ENCODE measurements at places on chromosomes 13 and 19. TPM values are rescaled to one million over a fixed set of nuclear protein-coding genes. Genes with fewer than 3 reads are reported as not detected.

- no peak for DNase-seq
Observed at GRCh38 chr13:28485097-28485496, 9.8 kb downstream of the FLT1 start.

- no peak for DNase-seq
Observed at GRCh38 chr19:50455992-50456391, 20.3 kb upstream of the EMC10 start.

- peak; percentile 17 for DNase-seq
Observed at GRCh38 chr13:46896341-46897137, at the start of gene HTR2A. HTR2A (minus strand) TSS chr13:46897053; CDS start chr13:46895906, 1,147 bp downstream.

DNA sequence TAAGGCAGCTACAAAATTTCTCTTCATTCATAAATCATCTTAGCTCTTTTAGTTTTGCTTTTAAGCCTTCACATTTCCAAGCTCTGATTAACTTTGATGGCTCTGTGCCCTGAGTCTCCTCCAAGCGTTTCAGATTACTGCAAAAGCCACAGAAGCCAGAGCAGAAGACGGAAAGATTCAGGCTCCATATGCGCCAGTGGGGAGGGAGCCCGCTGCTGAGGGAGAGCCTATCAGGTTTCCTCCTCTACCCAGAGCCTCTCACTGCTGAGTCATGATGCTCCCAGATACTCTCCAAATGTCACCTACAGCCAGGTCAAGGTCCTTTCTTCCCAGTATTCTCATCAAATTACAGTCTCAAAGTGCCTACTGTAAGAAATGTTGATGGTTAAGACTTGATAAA lies 193.6 kb downstream of the RAP2A start:
- no peak for DNase-seq

GRCh38 chr13:89150362-89150761 lies 1479.2 kb downstream of the SLITRK5 start:
- no peak for DNase-seq

GRCh38 chr13:44578067-44578400 lies 1.9 kb upstream of the TSC22D1 start:
- DNase-seq, result no peak

GRCh38 chr13:60690604-60691003 lies 293.6 kb downstream of the TDRD3 start:
- no peak for DNase-seq

DNA sequence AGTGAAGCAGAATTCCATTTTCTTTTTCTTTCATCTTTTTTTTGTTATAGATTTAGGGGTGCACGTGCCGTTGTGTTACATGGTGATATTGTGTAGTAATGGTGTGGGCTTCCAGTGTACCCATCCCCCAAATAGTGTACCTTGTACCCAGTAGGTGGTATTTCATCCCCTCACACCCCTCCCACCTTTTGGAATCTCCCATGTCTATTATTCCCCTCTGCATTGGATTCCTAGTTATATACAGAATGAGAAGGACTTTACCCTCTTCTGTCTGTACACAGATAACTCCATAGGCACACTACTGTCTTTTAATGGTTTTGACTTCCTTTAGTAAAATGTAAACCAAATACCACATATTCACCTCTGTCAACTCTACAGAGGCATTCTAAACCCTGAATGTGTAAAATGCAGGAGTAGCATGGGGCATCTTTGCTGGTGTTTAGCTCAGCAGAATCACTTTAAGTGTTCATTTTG lies 28.0 kb downstream of the FRY start:
- no peak for DNase-seq

DNA sequence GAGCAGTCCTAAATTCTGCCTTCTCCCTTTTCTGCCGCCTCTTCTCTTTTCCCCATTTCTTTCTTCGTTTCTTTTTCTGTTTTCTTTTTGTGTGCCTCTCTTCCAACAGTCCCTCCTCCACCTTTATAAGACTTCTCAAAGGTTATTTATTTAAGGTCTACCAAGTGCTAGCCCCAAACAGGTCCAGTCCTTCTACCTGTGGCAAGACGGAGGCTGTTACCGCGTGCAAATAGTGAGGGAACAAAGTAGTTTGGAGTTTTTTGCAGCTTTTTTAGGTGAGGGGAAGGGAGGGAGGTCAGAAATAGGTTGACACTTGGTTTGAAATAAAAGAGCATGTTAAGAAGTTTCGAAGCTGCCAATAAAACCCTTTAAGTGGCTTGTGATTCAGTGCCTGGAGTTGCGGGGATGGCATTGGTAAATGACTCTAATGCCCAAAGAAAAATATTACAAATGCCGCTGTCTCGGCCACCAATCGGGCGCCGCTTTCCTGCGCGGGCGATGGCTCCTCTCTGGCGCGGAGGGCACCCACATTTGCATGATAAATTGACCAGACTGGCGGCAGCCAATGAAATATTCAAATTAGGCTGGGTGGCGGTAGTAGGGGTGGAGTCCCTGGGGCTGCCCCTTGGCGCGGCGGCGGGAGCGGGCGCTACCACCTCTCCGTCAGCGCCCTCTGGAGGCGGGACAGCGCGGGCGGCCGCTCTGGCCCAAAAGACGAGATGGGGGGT lies 7.5 kb upstream of the TSHZ3 start:
- DNase-seq, result peak; percentile 54

DNA sequence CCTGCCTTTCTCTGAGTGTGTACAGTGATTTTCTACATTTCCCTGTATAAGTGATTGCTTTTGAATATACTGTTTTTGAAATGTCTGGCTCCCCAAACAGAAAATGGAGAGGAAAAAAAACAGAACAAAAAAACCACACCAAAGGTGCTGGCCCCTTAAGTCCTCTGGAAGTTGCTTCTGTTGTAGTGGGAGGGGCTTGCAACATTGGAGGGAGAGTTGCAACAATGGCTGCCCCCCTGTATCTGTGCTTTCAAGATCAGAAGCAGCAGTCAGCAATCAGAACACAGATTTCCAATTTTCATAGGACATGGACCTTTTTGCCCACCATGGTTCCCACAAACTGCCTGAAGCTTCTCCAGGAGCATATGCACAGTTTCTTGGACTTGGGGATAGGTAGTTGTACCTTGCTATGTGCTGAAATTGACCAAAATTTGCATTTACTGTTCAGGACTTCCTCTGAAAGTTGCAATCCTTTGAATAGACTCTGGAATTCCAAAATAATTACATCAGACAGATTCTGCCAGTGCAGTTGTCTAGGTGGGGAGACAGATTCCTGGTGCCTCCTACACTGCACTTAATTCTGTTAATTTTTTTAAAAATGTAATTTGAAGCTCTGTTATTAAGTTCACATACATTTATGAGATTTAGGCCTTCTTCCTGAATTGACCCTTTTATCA lies 13.8 kb downstream of the BIVM start:
- no peak for DNase-seq

BORA gene
- 22.3 TPM for total RNA-seq

GIPC3 gene
- total RNA-seq, result 0.13 TPM

DNA sequence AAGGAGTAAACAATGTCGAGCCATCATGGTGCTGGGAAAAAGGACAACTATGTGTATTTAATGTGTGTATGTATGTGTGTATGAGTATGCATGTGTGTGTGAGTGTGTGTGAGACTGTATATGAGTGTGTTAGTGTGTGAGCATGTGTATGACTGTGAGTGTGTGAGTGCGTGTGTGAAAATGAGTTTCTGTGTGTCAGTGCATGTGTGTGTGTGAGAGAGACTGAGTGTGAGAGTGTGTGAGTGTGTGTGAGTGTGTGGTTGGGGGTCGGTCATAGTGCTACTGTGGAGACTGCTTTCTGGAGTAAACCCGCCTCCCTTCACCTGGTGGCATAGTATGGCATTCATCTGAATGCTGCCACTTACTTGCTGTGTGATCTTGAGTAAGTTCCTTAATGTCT lies 567.4 kb downstream of the FGF9 start:
- DNase-seq, result no peak

DNA sequence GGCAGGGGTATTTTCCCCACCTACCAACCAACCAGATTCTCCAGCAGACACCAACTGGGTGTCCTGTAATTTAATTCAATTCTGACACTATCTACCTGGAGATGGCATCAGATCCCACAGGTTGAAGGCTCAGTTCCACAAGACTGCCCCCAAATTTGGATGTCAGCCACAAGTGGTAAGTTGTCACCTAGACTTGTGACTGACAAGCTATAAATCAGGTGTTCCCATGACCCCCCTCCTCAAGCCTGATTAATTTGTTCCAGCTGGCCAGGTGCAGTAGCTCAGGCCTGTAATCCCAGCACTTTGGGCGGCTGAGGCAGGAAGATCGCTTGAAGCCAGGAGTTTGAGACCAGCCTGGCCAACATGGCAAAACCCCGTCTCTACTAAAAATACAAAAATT lies 10.6 kb upstream of the HAUS5 start:
- DNase-seq, result no peak

PEAK3 gene
- total RNA-seq, result 1.2 TPM

- no peak for DNase-seq
Observed at GRCh38 chr19:8167985-8168384, 18.6 kb upstream of the FBN3 start.

DNA sequence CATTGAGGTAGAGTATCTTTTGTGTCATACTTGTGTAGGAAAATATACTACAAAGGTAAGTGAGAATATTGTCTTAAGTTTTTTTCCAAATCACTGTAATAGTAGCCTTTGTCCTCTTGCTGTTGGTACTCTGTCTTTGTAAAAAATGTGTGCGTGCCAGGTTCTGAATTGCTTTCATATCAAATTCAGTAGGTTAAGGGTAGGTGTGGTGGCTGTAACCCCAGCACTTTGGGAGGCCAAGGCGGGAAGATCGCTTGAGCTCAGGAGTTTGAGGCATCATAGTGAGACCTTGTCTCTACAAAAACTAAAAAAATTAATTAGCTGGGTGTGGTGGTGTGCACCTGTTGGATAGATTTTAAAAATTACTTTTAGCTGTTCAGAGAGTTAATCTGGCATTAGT lies 46.6 kb downstream of the GARRE1 start:
- DNase-seq, result no peak

GRCh38 chr19:56856822-56857221 lies 16.3 kb upstream of the PEG3 start:
- DNase-seq, result no peak

GRCh38 chr13:33110713-33111413 lies 94.6 kb downstream of the KL start:
- no peak for DNase-seq

ZIC5 gene
- not detected for total RNA-seq

DNA sequence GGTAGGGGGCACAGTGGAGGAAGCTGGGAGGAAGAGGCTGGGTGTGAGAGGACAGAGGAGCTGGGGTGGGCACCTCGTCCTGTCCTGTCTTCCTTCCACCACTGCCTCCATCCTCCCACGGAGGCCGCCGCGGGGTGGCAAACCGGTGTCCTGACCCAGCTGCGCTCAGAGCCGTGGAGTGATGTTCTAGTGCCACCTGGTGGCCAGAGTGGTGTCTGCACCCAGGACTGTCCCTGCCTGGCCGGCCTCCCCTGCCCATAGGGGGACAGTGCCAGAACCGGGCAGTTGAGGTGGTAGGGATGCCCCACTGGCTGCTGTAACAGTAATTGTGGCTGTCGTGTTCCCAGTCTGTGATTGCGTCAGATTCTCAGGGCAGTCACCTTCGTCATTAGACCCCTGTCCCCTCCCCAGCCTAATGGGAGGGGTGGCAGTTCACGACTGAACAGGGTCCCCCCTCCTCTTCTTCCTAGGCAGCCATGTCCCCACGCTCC lies 11.1 kb upstream of the ARRDC2 start:
- DNase-seq, result peak; percentile 94

DNA sequence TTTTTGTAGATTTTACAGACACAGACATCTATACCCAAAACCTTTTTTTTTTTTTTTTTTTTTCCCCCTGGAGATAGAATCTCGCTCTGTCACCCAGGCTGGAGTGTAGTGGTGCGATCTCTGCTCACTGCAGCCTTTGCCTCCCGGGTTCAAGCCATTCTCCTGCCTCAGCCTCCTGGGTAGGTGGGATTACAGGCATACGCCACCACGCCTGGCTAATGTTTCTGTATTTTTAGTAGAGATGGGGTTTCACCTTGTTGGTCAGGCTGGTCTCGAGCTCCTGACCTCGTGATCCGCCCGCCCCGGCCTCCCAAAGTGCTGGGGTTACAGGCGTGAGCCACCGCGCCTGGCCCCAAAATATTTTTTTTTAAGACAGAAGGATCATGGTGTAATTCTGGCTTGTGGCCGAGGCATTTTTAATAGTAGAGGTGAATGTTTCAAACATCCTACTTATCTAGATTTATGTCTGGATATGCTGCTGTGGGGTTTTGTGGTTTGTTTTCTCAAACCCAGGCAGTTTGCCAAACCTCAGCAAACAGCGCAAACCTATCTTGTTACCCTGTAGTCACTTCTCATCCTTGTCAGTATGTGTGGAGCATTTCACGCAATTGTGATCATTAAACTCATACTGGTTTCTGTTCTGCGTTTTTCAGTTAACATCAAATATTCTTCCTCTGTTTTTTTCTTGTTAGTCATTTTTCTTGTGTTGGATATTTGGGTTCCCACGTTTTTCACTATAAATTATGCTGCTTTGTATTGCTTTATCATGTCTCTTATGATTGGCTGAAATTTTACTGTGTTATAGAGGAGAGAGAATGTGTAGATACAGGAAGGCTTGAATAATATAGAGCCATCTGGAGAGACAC lies 36.2 kb upstream of the GARRE1 start:
- no peak for DNase-seq

GRCh38 chr19:728011-728410 lies 19.3 kb downstream of the PALM start:
- DNase-seq, result no peak

DNA sequence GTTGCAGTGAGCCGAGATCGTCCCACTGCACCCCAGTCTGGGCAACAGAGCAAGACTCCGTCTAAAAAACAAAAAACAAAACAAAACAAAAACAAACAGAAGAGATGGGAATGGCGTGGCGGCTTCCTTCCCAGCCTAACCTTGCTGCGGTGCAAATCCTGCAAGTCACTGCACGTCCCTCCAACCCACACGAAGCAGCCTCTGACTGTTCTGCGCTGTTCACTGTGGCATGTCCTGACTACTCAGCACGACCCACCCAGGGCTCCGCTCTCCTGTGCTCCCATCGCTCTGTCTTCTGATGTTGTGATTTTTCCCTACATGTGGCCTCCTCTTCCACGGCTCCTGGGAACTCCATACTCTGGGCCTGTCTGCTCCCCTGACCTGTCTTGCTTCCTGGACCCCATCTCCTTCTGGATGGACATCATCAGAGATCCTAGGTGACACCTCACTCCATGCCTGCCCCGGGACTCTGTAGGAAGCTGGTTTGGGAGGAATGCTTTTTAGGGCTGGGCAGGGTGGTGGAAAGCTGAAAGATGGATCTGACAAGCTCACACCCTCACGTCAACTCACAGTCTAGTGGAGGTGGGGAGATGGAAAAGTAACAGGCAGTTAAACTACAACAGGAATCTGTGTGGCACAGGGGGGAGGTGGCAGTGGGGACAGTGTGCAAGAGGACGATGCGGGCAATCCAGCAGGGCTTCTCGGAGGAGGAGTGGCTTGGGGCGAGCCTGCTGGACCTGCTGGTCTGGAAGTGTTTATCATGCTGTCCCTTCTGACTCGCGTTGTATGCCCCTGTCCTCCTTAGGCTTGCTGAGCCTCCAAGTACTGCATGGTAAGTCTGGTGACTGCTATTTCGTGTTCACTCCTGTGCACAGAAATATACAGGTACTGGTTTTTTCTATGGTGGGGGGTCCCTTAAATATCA lies 18.8 kb downstream of the ZSCAN5A start:
- DNase-seq, result no peak

- no peak for DNase-seq
Observed at GRCh38 chr19:33441828-33442227, 68.3 kb downstream of the CEBPG start.

- DNase-seq, result no peak
Observed at GRCh38 chr13:88544836-88545235, 873.7 kb downstream of the SLITRK5 start.

All from Peyer's patch (tissue), 4 donors.